ENCODE measurements at places on chromosomes 12 and 14. TPM values are rescaled to one million over a fixed set of nuclear protein-coding genes. Genes with fewer than 3 reads are reported as not detected.

ERH gene
- 65.6 TPM for total RNA-seq

SERPINA10 gene
- total RNA-seq = not detected

TMEM52B gene
- total RNA-seq = not detected

ALDH6A1 gene
- total RNA-seq = 19.9 TPM

DLGAP5 gene
- total RNA-seq = not detected

GARIN6 gene
- not detected for total RNA-seq

DNA sequence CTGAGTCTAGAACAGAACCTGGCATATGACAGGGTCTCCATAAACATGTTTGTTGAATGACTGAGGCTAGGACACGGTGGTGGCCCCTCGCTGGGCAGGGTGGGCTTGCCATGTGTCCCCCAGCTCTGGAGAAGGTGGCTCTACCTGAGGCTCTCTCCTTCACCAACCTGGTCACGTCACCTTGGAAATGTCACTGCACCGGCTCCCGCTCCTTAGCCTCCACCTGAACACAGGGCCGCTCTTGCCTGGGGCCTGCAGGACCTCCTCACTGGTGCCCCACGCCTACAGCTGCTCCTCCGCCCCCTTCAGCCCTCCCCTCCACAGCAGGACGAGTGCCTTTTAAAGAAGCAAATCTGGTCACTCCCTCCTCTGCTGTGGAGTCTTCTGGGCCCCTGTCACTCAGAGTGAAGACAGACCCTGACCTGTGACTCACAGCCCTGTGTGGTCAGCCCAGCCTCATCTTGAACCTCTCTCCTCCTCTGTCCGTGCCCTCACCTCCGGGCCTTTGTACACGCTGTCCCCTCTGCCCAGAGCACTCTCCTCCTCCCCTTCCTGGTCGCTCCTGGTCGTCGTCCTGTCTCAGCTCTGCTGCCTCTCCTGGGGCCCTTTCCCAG, 81.0 kb downstream of the ADGRD1 start:
- H3K36me3 ChIP-seq = no peaks in the 10 kb centered on the region
- H3K4me1 ChIP-seq = no peaks in the 10 kb centered on the region
- H3K4me3 ChIP-seq = peak overlapping the region; percentile 10
- no peak for DNase-seq

- no peaks in the 10 kb centered on the region for H3K4me1 ChIP-seq
- no peak overlapping the region for H3K4me3 ChIP-seq
Measured at GRCh38 chr12:78818487-78818886, 46.1 kb upstream of the SYT1 start.

- no peak overlapping the region for H3K27ac ChIP-seq
- H3K4me1 ChIP-seq = no peaks in the 10 kb centered on the region
- H3K4me3 ChIP-seq = no peak overlapping the region
- H3K27me3 ChIP-seq = no peaks in the 10 kb centered on the region
Measured at GRCh38 chr14:66401449-66402095, 84.6 kb upstream of the CCDC196 start.

DNA sequence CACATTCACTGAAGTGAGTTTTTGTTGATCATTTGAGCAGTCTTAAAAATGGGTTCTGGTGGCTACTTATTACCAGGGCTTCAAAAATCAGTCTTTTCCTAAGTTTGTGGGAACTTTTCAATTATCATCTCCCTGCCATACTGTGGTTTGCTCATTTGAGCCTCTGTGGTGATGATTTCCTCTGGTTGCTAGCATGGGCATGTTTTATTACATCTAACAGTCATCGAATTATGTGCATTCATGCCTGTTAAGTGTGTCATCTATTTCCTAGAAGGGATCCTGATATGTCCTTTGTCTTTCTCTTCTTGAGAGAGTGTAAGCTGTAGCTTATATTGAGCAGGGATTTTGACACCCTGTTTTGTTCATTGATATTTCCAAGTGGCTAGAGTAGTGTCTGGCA, 116.8 kb downstream of the WIF1 start:
- H3K4me3 ChIP-seq = no peak overlapping the region
- H3K27ac ChIP-seq = no peak overlapping the region
- H3K36me3 ChIP-seq = no peaks in the 10 kb centered on the region
- H3K27me3 ChIP-seq = no peaks in the 10 kb centered on the region
- DNase-seq = no peak

GRCh38 chr14:43795600-43796228, 711.4 kb downstream of the FSCB start:
- H3K4me1 ChIP-seq = peaks cover 9% of the 10 kb centered on the region
- DNase-seq = no peak
- H3K36me3 ChIP-seq = no peaks in the 10 kb centered on the region
- no peak overlapping the region for H3K27ac ChIP-seq

- no peaks in the 10 kb centered on the region for H3K36me3 ChIP-seq
- peak; percentile 42 for DNase-seq
- H3K27me3 ChIP-seq = no peaks in the 10 kb centered on the region
- H3K4me3 ChIP-seq = no peak overlapping the region
- no peaks in the 10 kb centered on the region for H3K4me1 ChIP-seq
Measured at GRCh38 chr14:105502446-105503295, 11.6 kb downstream of the TEDC1 start.
